ENCODE measurements at places on chromosomes 2 and 18.

DNA sequence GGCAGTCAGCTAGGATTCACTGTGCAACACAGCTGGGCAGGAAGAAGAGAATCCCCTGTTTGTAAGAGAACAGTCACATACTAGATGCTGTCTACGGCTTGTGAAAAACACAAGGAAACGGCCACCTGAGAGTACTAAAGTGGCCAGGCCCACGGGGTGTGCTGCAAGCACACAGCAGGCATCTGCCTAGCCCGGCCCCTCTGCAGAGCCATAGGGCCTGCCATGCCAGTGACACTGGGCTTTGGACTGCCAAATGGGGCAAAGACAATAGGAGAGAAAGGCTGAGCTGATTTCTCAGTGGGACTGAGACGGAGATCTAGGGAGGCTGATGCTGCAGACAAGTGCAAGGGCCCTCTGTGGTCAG lies 10.3 kb downstream of the TUBB6 start:
- DNase-seq = no peak

GRCh38 chr18:32629981-32630700 lies 142.7 kb downstream of the KLHL14 start:
- DNase-seq = no peak

DNA sequence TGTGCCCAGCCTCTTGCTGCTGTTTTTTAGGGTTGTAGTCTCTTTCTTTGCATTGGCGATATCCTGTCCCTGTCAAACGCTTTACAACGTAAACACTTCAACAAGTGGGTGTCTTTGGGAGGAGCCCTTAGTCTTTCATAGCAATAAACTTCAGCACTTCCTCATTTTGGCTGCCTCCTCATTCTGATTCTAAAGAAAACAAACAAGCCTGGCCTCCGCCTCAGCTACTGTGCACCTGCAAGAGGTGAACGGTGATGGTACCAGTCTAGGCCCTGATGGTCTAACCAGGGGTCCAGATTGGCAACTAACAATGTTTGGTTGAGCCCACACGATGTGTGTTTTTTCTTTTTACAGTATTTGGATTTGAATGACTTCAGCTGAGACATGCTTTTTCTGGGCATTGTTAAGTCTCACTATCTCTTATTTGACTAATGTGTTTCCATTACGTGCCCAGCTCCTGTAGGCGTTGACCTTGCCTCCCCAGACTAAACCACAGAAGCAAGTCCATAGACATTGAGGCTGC lies 53.2 kb upstream of the CUL3 start:
- no peak for DNase-seq

GRCh38 chr2:119749477-119750012 lies 10.2 kb upstream of the PTPN4 start:
- peak; percentile 57 for DNase-seq

- no peak for DNase-seq
Measured at GRCh38 chr2:223075301-223076270, 23.6 kb downstream of the KCNE4 start.

DNA sequence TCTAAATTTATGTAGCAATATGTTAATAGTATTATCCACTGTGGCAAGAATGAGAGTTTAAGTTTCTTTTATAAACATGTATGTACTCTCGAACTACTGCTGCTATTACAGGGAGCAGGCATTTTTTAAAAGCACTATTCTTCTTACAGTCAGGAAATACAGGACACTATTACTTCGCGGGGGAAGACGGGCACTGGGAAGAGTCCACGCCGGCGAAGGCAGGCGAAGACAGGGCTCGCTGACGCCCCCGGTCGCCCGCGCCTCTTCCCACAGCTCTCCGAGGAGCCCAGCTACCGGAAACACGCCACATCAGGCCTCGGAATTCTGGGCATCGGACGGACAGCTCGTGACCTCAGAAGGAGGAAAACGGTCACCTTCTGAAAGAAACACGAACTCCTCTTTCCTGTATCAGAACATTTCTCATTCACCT lies 90.2 kb downstream of the FAM161A start:
- DNase-seq = peak; percentile 73

DNA sequence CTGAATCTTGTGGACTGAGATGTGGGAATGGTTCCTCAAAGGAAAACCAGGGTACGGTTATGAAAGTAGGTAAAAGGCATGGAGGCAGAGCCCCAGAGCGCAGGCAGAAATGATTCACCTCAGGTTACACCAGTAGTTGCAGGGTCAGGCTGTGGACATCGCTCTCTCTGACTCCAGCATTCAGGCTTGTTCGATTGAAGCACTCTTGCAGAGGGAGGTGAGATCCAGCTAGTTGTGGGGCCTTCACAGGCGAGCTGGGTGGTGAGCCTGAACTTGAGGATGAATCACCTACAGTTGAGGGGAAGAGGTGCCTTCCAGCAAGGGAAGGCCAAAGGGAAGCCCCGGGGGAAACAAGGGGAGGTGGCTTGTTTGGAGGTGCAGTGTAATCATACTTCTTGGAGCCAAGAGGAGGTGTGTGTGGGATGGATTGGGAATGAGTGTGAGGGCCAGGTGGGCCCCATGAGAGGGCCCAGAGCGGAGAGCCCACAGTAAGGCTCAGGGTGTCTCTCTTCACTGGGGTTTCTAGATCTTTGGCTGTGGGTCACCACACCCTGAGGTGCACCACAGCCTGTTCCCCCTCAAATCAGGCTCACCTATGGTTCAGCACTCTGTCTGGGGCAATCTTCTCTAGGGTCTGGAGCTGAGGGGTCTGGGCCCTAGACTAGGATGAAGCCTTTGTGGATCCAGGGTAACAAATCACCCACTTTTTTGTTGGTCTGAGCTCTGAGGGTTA lies 48.5 kb upstream of the MCFD2 start:
- peak; percentile 71 for DNase-seq

- no peak for DNase-seq
Measured at GRCh38 chr2:88564402-88564801, 62.9 kb downstream of the EIF2AK3 start.

- peak; percentile 91 for DNase-seq
Measured at GRCh38 chr2:111975053-111975552, 76.7 kb downstream of the MERTK start.

- DNase-seq = peak; percentile 11
Measured at GRCh38 chr2:80255918-80256781, 48.4 kb downstream of the LRRTM1 start.

- no peak for DNase-seq
Measured at GRCh38 chr18:59564561-59564960, 132.7 kb downstream of the CCBE1 start.

DNA sequence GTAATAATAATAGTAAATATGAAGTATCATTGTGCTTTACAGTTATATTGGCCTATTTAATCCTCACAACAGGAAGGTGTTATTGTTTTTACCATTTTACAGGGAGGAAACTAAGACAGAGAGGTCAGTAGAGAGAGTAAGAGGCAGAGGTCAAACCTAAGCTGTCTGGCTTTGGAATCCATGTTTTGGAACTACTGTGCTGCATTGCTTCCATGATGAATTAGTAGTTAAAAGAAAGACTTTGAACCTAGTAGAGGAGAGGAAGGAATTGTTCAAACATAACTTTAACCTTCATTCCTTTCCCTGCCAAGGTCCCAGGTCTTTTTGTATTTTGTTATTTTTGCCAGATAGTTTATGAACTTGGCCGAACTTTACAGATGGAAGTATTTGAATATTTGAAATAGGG lies 80.9 kb downstream of the PHLPP1 start:
- no peak for DNase-seq

- no peak for DNase-seq
Measured at GRCh38 chr18:10336749-10337350, 117.6 kb upstream of the APCDD1 start.

DNA sequence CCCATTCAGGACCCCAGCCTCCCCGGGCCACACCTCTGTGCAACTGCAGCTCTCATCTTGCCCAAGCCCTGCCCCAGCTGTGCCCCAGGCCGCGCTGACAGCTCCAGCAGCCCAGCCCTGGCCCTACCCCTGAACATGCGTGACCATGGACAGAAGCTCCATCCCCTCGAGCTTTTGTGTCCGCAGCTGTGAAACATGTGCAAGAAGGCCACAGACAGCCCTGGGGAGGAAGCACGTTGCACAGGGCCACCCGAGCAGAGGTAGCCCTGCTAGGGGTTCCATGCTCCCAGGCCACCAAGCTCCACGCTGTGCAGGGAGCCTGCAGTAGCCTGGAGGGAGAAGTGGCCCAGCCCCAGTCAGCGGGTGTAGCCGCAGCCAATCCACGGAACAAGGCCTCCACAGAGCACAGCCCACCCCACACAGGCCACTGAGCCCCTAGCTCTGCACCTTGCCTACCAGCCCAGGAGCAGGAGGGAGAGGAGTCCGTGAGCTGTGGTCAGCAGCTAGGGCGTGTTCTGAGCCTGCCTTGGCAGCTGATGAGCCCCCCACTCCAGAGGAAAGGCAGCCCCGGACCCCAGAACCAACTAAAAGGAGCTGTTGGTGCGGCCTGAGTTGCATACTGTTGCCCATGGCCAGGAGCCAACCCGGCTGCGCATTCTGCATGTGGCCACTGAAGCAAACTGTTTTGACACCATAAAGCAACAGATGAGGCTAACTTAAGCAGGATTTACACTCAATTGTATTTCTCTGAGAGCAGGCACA lies 184.0 kb downstream of the SEPTIN10 start:
- DNase-seq = no peak

- no peak for DNase-seq
Measured at GRCh38 chr2:113854970-113855740, 34.7 kb upstream of the ACTR3 start.

DNA sequence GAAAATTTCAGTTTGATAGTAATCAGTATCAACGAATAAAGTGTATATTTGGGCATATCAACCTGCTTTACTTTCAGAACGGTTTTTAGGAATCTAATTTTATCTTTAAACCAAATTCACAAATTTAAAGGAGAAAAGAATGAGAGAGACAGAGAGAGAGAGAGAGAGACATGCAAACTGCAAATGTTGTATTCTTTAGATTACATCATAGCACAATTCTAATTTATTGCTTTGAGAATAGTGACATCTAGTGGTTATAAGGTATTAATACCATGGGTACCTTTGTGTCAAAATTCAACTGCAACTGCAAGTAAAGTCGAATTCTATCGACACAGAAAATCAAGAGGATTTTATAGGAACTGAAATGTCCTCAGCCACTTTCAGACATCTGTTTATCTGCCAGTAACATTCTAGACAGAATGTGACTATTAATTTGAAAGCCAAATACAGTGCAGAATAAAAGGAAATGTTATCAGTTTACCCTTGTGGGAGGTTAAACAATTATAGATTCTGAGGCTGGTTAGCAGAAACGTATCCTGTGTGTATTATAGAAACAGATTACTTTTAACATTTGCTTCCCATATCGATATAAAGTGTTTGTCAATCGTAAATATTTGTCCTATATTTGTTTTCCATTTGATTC lies 529.8 kb upstream of the VRK2 start:
- DNase-seq = peak; percentile 41

DNA sequence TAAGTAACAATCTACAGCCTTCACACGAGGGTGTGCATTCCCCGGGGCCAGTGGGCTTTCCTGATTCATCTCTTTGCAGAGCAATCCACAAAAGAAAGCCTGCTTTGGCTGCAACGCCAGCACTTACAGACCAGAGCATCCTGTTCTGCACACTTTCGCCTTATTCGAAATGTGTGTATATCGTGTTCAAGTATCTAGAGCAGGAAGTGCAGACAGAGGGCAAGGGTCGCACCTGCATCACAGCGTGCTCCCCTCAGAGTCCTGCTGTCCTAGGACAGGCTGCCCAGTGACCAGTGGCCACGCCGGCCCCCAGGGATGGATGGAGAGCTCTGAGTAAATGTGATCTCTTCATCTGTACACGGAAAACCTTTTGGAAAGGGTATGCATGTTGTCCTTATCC lies 264.3 kb downstream of the ZNF516 start:
- DNase-seq = no peak

- no peak for DNase-seq
Measured at GRCh38 chr2:1758171-1758570, 13.9 kb upstream of the PXDN start.

- peak; percentile 58 for DNase-seq
Measured at GRCh38 chr2:219689676-219690628, 62.5 kb downstream of the SLC4A3 start.

- no peak for DNase-seq
Measured at GRCh38 chr2:106165029-106165428, 29.1 kb downstream of the UXS1 start.

DNA sequence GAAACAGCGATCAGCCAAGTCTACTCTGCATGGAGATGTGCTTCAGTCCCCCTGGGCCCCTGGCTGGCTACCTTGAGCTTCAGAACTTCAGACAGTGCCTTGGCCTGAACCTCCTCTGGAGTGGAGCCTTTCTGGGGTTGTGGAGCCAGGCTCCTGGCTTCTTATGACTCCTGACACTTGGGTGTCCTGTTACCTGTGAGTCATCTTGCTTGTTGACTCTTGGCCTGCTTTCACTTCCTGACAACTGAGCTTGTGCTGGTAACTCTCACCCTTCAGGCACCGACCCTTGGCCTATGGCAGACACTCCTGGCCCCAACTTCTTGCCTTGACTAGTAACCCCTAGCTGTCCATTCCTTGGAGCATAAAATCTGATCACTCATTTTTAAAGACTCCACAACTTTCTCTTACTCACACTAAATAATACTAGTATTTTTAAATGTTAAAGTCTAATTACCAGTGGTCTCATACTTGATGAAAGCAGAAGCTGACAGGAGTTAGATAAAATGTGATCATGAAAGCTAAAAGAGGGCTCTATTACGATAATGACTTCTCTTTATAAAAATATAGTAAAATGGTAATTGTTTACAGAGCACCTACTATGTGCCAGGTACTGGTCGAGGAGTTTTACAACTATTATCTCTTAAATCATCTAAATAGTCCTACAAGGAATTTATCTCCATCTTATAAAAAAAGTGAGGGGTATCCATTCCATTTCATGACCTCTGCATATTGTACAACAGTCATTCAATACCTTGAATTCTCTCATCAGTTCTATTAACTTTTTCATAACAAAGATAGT lies 46.3 kb upstream of the VIT start:
- peak; percentile 76 for DNase-seq

GRCh38 chr2:187851955-187852561 lies 297.8 kb upstream of the TFPI start:
- no peak for DNase-seq

DNA sequence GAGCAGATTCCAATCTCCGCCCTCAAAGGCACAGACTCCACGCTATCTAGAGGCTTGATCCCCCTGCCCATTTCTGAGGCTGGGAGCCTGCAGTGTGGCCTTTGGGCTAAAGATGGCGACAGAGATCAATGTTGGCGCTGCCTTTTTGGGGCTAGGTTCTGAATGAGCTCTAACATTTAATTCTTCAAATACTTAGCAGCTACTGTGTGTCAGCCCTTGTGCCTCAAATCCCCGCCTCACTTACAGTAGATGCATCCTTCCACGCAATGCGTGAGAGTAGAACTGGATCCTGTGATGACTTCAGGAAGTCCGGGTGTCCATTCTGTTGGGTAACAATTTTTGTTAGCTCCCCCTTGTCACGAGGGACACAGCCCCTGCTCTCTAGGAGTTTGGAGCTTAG lies 12.4 kb downstream of the IL1F10 start:
- DNase-seq = no peak

- no peak for DNase-seq
Measured at GRCh38 chr2:71528749-71529148, 75.4 kb downstream of the DYSF start.

- DNase-seq = no peak
Measured at GRCh38 chr2:234292962-234293243, 204.0 kb downstream of the ARL4C start.

- peak; percentile 55 for DNase-seq
Measured at GRCh38 chr2:55555977-55556376, 36.5 kb downstream of the CFAP36 start.
